ENCODE measurements at places on chromosomes 2 and 18. TPM values are rescaled to one million over a fixed set of nuclear protein-coding genes. Genes with fewer than 3 reads are reported as not detected.

The MC4R gene
- 0.15 TPM for total RNA-seq

The CFLAR gene
- total RNA-seq: 10.9 TPM

The DLX1 gene
- total RNA-seq: not detected

The GULP1 gene
- total RNA-seq: 96.6 TPM

The THSD7B gene
- total RNA-seq: 1.2 TPM
